ENCODE measurements at places on chromosomes 4 and X.

DNA sequence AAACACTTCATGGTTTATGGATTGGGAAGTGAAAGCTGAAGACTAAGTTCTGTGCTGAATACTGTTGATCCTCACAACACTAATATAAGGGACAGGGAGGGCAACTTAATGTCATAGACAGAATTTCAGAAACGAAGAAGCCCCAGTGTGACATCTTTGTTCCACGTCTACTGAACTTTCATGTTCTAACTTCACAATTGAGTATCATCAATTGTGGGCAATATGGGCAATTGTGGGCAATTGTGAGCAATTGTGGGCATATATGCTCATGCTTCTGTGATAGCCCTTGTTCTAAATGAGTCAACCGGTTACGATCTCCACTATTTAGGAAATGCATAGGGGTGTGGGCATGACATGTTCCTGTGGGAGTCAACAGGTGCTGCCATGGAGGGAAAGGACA is 33.7 kb downstream of the CYBB start:
- no peak for DNase-seq

GRCh38 chr4:87427518-87427868 is 5.1 kb downstream of the NUDT9 start:
- DNase-seq, result no peak

- no peak for DNase-seq
Measured at GRCh38 chr4:117692538-117692937, 341.7 kb upstream of the NDST3 start.

DNA sequence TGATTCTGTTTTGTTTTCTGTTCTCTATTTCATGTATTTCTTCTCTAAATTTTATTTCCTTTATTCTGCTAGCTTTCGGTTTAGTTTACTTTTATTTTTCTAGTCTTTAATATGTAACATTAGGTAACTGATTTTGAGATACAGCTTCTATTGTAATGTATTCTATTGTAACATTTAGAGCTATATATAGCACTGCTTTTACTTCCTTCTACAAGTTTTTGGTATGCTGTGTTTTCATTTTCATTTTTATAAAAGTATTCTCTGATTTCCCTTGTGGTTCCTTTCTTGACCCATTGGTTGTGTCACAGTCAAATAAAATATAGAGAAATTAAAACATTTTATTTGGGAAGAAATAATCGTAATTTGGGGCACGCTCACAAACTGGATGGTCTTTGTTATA is 13.9 kb upstream of the CT47A1 start:
- DNase-seq, result no peak

GRCh38 chrX:11151799-11152559 is 40.8 kb downstream of the HCCS start:
- DNase-seq, result no peak

DNA sequence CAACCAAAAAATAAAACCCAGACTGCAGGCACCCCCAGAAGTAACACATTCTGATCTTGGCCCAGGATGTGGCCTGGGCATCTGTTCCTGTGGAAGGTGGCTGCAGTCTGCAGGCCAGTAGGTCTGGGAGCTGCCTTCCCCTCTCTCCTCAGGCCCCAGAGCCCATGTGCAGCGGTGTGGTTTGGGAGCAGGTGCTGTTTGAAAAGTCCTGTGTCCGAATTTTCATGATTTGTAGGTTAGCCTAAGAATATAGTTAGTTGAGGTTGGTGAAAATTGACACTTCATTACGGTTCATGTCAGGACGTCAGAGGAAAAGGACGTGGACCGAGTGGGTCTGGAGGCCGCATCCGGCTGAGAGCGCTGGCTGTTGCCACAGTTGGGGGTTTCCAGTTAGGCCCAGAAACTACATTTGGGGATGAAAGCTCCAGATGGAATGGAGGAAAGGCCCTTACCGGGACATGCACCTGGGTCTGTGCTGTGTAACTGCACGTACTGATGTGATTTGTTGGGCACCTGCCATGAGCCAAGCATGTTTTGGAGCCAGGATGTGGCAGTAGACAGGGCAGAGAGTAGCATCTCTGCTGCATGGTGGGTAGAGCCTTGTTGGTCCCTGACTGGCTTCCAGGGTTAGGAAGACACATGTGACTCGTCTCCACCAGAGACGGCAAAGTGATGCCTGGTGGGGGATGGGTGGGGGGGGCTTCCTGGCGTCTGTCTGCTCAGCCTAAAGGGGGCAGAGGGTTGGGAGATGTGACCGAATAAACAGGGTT is 21.7 kb upstream of the HGFAC start:
- no peak for DNase-seq

- no peak for DNase-seq
Measured at GRCh38 chrX:47497271-47497888, 14.4 kb upstream of the ZNF41 start.

GRCh38 chr4:4856071-4857000 is 3.1 kb upstream of the MSX1 start:
- DNase-seq, result no peak

DNA sequence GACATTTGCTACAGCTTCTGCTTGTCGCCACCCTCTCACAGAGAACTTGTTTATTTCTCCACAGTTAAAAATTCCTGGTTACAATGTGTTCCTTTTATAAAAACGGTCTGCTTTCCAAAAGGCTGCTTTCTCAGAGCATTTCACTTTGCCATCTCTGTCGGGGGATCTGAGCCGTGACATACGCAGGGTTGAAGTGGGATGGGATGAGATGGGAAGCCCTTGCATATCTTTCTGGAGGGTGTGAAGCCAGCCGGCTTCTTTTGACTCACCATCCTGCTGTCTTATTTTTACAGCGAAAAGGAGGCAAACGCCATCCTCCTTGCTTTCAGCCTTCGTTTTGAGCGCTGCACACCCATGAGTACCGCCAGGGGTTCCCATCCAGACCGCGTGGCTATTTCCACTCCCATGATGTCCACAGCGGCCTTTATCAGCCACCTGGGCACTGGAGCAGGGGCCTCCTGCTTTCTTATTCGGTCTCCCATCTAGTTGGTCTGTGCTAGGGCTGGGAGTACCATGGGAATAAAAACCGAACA is 99.8 kb upstream of the GATB start:
- no peak for DNase-seq
